ENCODE measurements at places on chromosomes 13 and 19.

DNA sequence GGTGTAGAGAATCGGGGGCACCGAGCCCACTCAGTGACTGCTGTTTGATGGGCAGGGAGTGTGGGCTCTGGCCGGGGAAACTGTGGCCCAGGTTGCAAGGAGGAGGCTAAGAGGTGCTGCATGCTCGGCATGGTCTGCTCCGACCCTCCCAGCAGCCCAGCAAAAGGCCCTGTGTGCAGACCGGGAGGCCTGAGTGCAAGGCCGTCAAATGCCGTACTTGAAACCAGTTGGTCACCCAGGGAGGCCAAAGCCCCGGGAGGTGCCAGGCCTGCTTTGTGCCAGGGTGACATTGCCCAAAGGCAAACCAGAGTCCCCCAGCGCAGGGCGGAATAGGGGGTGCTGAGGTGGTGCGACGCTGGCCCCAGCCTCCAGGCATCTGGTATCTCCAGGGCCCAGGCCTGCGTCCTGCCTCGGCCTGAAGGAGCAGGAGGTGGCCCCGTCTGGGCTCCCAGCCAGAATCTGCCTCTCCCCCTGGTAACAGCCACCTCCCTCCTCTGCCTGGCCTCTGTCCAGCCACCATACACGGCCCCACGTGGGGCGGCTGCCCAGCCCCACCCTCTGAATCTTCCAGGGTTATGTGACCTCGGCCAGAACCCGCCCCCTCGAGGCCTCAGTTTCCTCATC lies 4.0 kb downstream of the PIK3R2 start:
- DNase-seq = no peak

GRCh38 chr13:86445206-86445605 lies 646.0 kb upstream of the SLITRK6 start:
- no peak for DNase-seq

- DNase-seq = no peak
Measured at GRCh38 chr13:94588541-94588940, 7.4 kb downstream of the TGDS start.

GRCh38 chr19:16233836-16234551 lies 36.3 kb downstream of the AP1M1 start:
- DNase-seq = no peak
